ENCODE measurements at places on chromosomes 12 and 14.

DNA sequence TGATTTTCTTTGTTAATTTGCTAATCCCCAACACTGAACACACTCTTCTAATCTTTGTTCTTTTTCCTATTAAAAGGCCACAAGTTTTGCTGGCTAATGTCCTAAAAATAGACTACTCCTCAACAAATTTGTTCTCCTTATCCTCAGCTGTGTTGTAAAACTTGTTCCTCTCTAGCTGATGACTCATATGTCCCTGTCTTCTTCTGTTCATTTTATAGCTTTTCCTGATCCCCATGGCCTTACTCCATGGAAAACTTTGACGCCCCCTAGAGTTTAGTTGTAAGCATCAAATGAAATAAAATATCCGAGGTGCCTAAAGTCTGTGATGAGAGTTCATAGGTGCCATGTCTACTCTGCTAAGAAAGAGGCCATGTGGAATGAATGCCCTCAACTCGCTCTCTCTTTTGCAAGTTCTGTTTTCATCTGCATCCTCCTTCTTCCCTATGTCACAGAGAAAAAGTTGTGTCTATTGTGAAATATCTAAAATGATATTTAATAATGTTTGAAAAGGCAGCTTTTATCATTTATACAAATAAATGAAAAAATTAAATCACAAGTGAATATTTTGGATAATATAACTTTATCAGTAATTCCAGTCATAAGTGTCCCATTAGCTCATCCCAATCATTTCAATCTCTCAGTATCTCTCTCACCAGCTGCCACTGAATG is 237.9 kb downstream of the IPO8 start:
- peak; percentile 10 for DNase-seq

DNA sequence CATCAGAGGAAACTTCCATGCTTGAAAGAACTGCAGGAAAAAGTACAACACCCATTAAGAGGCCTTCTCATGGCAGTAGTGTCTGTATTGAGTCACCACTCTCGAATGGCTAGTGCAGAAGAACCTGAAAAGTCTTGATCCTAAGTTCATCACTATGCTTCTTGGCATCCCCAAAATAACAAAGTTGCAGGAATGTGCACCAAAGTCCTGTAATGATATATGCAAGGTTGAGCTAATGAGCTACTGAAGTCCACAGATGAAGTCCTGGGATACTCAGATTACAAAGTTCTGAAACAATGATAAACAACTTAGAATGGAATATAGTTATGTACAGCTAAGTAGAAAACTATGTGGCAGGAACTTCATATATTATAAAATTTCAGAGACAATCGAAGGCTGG is 545.4 kb downstream of the FOXG1 start:
- DNase-seq: no peak

DNA sequence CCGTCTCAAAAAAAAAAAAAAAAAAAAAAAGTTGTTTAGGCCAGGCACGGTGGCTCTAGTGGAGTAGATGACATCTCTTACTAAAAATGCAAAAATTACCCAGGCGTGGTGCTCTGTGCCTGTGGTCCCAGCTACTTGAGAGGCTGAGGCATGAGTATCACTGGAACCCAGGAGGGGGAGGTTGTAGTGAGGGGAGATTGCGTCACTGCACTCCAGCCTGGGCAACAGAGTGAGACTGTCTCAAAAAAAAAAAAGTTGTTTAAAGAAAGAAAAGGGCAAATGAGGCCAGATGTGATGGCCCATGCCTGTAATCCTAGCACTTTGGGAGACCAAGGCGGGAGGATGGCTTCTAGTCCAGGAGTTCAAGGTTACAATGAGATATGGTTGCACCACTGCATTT is 36.6 kb upstream of the SPPL3 start:
- DNase-seq: no peak

- DNase-seq: no peak
Observed at GRCh38 chr12:52909331-52909730, 4.5 kb upstream of the KRT8 start.

All from NCI-H1092 treated with DMSO at 0.1 percent for 48 hours (cell line).